ENCODE measurements at places on chromosomes 1 and 21.

- no peak for DNase-seq
These were observed 106.4 kb downstream of the ZC3H11B start for GRCh38 chr1:219506473-219506899.

DNA sequence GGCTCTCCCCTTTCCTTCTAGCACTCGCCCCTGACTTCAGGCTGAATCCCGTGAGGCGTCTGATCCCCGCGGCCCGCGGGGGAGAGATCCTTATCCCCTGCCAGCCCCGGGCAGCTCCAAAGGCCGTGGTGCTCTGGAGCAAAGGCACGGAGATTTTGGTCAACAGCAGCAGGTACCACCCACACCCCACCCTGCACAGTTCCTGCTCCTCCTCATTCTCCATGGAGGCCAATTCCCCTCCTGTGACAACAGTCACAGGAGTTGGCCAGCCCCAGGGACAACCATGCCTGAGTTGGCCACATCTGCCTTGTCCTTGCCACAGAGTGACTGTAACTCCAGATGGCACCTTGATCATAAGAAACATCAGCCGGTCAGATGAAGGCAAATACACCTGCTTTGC is 20.0 kb downstream of the TMEM81 start:
- DNase-seq = no peak

- no peak for DNase-seq
These were observed 14.3 kb downstream of the RRP15 start for GRCh38 chr1:218299416-218299815.

DNA sequence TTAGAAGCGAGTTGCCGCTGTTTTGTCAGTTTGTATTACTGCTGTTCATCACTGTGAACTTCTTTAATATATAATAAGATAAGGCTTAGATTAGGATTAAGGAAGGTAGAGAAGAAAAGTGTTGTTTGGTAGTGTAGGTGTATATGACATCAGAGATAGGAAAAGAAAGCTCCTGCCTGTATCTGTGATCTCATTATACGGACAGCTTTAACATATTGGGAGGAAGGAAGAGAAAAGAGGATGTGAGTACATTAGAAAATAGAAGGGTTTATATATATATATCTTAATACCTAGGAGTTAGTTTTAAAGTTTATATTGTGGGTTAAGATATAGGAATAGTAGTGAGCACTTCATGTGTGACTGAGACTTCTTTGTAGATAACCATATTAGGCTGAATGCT is 71.0 kb downstream of the RALGPS2 start:
- DNase-seq = no peak

GRCh38 chr1:217021956-217022355 is 298.7 kb upstream of the ESRRG start:
- no peak for DNase-seq

DNA sequence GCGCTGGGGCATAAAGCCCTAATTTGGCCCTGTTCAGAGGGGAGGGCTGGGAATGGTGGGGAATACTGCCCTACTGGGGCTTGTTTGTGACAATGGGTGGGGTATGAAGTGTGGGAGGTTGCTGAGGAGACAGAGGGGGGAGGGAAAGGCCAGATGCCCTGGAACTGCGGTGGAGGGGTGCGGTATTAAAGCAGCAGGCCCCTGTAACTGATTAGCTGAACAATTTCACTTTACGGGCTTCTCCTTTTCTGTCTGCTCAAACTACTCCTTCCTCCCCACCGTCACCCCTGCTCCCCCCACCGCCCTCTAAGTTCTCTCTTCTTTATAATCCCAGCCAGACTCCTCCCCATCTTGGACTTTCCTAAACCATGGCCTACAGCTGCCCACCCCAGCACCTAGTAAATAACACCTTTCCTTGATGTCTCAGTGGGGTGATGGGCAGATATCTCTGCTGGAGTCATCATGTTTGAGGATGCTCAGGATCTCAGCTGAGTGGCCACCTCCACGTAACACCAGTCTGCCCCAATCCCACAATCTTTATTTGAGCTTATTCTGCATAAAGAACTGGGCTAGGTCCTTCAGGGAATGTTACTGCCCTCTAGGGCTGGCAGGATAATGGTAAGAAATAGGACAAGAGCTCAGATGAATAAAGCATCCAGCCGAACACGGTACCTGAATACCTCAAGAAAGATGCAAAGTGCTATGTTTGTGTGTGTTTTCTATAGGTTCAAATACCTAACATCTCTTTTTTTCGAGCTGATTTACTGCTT is 33.5 kb downstream of the XCL1 start:
- DNase-seq = no peak

DNA sequence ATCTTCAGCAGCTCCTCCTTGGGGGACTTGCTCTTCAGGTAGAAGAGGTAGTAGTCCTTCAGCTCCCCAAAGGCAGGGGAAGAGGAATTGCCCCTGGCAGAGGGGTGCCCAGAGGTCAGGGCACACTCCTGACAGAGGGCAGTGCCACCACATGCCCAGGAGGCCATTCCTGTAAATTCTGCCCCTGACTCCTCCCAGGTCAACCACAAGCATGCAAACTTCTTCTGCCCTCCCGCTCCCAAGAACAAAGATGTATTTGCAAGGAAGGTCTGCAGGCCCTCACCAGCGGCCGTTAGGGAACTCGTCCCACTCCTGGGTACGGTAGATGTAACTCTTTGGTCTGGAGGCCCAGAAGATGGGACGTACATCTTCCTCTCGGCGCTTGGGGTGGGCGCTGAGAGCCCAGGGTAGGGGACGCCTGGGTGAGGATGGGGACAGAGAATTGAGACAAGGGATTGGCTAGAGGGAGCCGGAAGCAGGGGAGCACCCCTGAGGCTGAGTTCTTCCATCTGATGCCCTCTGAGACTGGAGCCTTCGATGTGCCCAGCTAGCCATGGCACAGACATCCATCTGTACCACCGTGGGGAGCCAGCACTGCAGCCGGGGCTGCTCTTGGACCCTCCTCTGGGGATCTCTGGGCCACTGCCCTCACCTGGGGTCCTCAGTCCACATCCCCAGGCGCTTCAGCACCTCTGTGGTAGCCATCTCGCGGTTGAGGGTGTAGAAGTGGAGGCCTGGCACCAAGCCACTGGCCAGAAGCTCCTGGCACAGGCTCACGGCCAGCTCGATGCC is 11.1 kb downstream of the MTHFR start:
- no peak for DNase-seq

DNA sequence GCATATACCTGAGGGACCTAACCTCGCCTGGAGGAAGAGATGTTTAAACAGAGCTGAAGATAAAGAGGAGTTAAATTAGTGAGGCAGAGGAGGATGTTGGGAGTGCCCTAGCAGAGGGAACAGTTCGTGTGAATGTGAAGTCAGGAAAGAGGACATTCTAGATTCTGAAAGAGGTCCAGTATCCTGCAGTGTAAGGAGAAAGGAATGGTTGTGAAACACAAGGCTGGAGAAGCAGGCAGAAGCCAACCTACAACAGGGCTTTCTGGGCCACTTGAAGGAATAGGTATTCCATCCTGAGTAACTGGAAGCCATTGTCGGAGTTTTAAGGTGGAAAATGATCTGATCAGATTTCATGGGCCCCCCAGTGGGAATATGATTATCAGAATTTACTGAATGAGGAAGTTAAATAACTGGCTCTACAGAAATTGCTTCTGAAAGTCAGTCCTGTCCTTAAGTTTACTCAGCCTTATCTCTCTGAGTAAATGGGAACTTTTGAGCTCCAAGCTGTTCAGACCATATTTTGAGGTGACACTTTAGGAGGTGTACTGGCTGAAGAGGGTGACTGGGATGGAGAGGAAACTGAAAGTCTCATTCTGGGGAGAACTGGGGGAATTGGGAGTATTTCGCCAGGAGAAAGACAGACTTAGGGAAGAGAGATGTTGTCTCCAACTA is 24.4 kb upstream of the FAAH start:
- no peak for DNase-seq

- no peak for DNase-seq
These were observed 40.0 kb upstream of the PRMT6 start for GRCh38 chr1:107016376-107016978.

GRCh38 chr1:198558402-198558801 is 17.9 kb upstream of the ATP6V1G3 start:
- DNase-seq = no peak

DNA sequence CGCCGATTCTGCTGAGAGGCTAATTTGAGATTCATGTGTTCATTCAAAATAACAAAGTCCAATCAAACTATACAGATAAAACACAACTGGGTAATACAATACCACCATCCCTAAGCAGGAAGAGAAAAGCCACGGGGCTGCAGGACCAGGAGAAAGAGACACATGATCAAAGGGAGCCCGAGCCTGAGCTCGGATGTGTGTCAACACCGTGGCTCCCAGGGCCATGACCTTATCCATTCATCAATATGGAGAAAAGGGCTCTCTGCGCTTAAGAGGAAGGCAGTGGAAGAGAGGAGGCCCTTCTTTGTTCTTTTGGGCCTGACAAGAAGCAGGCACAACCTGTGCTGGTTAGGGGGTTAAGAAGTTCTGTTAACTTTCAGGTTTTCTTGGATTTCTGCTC is 56.7 kb downstream of the HUNK start:
- no peak for DNase-seq

- no peak for DNase-seq
These were observed 149.1 kb downstream of the ZNF281 start for GRCh38 chr1:200260597-200261335.

DNA sequence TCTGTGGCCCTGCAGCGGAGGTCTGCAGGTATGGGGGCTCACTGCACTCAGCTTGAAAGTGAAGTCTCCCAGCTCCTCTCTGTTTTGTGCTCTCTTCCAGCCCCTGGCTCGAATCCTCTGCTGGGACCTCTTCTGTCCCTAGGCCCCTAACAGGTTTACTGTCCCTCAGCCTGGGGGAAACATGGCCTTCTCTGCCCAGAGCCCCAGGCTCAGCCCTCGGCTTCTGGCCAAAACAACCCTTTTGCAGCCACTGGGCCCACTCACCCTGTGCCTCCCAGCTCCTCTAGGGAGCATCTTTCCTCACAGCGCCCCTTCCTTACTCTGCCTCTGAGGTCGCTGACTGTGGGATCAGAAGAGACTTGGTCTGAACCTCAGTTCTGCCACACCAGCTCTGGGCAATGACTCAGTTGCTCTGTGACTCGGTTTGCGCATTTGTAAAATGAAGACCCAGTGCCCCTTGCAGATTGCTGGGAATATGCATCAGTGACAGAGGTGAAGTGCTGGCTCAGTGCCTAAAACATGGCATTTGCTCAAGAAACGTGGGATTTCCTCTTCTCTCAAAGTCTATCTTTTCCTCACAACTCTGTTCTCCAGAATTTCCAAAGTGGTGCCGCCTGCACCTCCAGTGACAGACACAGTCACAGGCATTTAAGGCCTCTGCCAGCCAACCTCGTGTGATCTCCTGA is 26.5 kb upstream of the TENT5C start:
- DNase-seq = peak; percentile 42

DNA sequence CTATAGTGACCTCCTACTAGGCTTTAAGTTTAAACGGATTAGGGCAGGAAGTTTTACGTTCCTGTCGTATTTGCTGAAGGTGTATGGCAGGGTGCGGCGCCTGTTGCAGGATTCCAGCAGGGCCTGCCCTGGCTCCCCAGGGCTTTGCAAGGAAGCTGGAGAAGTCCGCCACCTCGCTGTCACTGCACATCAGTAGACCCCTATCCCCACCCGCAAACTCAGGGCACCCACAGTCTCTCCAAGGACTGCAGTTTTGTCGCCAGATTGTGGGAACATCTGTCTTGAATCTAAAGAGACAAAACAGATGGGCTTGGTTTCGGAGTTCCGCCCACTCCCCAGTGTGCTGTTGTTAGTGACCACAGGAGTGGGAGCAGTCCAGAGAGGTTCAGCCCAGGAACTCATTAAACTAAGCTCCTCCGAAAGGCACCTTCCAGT is 110.8 kb downstream of the CDC7 start:
- no peak for DNase-seq

DNA sequence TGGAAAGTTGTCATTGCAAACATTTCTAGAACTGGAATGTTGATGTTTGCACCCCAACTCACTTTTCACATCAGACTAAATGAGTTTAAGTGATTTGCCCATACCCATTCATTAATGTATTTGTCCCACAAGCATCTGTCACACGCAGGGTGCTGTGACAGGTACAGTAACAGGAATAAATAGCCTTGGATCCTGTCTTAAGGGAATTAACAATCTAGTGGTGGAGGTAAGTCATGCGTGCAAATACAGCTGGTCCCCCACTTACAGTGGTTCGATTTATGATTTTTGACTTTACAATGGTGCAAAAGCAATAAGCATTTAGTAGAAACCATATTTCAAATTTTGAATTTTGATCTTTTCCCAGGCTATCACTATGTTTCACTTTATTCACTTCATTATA is 17.5 kb upstream of the PRDM2 start:
- no peak for DNase-seq

DNA sequence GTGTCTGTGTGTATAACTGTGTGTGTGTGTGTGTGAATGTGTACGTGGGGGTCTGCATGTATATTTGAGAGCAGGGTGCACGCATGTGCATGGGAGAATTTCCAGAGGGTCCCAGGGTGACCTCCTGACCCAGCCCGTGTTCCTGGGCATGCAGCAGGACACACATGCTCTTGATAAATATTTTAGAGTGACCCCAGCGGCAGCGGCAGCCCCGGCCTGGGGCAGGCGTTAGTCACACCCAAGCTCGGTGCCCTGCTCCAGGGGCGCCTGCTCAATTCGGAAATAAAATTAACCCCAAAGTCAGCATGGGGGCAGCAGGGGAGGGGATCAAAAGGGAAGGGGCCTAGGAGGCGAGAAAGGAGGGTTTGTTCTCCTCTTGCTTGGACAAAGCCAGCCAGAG is 107.5 kb downstream of the PAX7 start:
- DNase-seq = no peak

DNA sequence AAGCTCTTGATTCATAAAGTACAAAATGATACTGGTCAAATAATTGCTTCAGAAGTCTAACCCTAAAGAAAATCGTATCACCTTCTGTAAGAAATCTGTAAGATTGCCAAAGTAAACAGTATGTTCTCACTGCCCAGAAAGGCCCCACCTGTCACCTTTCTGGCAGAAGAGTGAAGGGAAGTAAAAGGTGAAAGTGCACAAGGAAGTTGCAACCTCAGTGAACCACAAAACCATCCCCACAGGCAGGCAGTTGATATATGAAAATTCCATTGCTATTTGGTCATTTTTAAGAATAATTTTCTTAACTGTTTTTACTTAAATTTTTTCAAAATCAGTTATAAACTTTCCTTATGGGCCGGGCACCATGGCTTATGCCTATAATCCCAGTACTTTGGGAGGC is 48.5 kb upstream of the FBXO28 start:
- no peak for DNase-seq

DNA sequence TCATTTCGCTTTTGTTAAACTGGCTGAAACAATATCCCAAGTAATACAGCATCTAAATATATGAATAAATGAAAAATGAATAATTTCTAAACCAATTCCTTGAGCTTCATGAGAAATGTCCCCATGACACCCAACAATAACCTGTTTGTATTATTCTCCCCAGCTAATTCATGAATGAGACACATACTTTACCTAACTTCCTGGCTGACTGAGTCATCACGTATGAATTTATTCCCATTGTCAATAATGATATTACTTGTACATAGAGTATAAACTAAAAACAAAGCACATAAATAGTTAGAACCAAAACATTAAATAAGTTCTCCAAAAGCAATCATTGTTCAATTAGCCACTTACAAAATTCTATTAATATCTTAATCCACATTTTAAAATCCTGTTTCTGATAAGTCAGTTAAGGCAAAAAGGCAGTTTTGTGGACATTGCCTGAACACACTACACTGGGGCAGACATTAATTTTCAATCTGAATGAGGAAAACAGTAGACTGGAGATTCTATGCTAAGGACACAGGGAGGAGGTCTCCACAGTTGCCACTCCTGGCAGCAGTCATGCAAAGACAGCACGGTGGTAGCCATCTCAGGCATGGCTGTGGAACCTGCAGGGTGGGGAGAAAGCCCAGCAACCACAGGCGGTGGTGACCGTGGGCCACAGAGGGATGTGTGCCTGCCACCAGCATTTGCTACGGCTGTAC is 48.2 kb downstream of the SLC9C2 start:
- no peak for DNase-seq

All from left forelimb (tissue), 1 donor.